Fibroblast of lung (primary cell): ENCODE measurements at places on chromosomes 3 and 15. TPM values are rescaled to one million over a fixed set of nuclear protein-coding genes. Genes with fewer than 3 reads are reported as not detected.

DNA sequence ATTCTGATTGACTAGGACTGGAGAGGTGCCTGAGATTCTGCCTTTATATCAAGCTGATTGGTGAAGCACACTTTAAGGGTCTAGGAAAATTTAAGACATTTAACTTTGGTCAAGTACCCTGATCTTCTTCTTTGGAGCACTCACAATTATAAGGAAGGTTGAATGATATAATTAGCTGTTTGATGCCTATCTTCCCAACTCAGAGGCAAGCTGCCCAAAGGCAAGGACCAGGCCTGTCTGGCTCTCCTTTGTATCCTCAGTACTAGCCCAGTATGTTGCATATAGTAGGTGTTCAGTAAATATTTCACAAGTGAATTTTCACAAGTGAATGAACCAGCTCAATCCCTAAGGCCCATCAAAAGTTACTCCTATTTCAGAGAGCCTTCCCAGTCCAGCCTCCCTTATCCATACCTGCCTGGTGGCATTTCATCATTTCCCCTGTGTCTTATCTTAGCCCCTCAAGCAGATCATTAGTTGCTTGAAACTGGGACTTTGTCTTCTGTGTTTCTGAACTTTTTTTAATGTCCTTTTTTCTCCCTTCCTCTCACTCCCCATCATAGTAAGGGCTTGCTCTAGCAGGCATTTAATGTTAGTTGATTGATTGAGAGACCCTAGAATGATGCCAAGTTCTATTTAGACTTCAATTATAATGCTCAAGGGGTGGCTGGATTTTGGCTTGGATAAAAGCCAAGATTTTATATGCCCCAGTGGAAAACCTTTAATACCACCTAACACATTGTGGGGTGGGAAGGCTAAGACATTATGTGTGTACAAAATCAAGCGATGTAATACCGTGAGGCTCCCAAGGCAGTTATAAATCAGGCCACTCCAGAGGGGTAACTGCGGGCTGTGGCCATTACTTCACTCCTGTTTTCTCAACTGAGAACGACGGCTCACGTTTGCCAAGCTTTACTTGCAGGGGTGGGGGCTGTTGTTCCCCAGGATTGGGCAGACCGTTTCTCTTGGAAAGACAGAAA lies 43.2 kb upstream of the BOC start:
- no peak for DNase-seq

GRCh38 chr15:88954431-88955277 lies 41.5 kb upstream of the MFGE8 start:
- DNase-seq, result peak; percentile 18

GRCh38 chr3:54213907-54214306 lies 91.6 kb downstream of the CACNA2D3 start:
- DNase-seq, result no peak

DNA sequence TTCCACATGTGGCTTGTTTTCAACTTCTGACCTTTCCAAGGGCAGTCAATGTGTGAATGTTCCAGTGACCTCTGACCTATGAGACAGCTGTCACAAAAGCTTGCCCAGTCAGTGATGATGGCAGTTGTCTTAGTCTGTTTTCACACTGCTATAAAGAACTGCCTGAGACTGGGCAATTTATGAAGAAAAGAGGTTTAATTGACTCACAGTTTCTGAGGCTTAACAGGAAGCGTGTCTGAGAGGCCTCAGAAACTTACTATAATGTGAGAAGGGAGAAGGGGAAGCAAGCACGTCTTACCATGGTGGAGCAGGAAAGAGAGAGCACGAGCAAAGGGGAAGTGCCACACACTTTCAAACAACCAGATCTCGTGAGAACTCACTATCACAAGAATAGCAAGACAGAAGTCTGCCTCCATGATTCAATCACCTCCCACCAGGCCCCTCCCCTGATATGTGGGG lies 95.6 kb downstream of the ECT2 start:
- peak; percentile 5 for DNase-seq

DNA sequence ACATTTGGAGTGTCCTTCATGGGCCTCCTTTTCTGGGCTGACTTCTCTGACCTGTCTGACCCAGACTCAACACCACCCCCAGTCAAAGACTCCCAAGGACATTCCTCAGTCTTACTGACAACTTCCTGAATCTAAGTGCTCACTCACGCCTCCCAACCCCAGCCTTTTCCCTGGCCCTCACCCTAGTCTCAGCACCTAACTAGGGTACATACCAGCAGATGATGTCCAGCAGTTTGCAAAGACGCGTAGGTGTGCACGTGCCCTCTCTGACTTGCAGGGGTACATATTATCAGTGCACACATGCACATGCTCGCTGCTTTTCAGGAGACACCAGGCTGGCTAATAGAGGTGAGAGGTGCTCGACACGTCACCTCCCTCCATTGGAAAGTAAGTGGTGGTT lies 38.7 kb upstream of the SLCO2A1 start:
- no peak for DNase-seq

DNA sequence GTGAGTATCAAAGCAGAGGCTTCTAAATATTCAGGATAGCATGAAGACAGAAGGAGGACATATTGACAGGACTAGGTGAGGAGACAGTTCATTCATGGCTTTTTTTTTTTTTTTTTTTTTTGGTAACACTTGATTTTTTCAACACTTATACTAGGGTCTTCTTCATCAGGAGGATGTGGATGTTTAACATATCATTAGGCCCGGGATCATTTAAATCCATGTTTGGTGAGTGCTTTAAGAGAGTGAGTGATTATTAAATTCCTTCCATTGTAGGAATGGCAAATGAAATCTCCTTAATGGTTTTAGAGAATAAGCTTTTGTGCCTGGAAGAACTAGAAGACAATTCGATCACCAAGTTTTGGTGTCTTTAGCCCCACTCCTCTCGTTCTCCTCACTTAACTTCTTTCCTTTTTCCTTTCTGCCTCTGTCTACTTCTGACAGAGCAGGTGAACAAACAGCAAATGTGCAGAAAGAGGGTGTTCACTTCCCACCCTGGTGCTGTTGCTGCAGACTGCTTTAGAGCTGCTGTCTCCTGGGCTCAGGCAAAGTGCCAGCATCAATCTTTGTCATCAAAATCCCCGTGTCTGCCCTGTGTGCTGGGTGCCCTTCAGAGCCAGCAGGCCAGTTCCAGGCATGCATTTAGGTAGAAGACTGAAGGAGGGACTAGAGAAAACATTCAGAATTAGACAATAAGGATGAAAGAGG lies 35.6 kb upstream of the RAB11A start:
- no peak for DNase-seq

GRCh38 chr15:59492389-59493377 lies 54.7 kb downstream of the FAM81A start:
- peak; percentile 71 for DNase-seq

GRCh38 chr3:120864541-120864940 lies 43.5 kb upstream of the STXBP5L start:
- DNase-seq, result no peak

- no peak for DNase-seq
Measured at GRCh38 chr3:101758224-101758623, 20.8 kb upstream of the NXPE3 start.

- peak; percentile 83 for DNase-seq
Measured at GRCh38 chr15:74866090-74866489, 7.1 kb downstream of the SCAMP2 start.

GRCh38 chr15:90529371-90530249 lies at the start of gene CRTC3:
Gene CRTC3 (plus strand): TSS chr15:90529923. CDS start chr15:90530072, 149 bp downstream.
- peak; percentile 60 for DNase-seq

- DNase-seq, result no peak
Measured at GRCh38 chr15:34644851-34645250, 61.4 kb upstream of the GOLGA8B start.

DNA sequence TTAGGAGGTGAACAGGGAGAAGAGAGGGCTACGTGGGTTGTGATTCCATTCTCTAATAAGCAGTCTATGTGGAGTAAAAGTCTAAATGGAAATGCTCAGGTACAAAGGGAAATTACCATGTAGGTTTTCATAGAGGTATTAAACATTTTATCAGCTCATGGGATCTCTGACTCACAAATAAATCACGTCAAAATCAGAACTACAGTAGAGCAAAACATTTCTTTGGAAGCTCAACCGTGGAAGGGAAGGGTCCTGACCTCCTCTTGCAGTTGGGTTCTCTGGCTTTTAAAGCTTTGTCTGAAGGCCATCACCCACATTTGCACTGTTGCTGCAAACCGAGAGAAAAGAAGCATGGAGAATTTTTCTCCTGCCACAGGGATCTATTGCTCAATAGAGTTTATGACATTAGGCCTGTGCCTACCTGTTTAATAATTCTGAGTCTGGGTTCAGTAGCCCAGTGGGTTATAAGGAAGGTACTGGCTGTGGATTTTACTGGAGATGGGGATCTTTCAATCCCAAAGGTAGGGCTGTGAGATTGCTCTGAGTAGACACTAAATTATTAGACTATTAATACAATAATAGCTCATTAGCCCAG lies 24.2 kb upstream of the PGPEP1L start:
- DNase-seq, result no peak

- no peak for DNase-seq
Measured at GRCh38 chr15:88174571-88174970, 82.0 kb downstream of the NTRK3 start.

DNA sequence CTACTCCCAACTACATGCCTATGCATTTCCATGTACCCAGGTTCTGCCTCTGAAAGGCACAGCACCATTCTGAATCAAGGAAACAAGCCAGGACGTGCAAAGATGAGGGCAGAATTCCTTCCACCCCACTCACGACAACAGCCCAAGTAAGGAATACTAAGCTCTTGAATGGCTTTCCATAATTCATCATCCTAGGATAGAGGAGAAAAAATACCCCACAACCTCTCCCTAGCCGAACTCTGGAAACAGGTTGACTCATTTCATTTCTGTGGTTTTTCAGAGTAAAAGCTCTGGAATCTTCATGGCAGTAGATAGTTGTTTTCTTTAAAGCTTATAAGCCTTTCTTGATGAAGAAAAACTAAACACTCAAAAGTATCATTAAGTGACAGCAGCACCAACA lies 77.8 kb downstream of the PDZRN3 start:
- DNase-seq, result peak; percentile 98

DNA sequence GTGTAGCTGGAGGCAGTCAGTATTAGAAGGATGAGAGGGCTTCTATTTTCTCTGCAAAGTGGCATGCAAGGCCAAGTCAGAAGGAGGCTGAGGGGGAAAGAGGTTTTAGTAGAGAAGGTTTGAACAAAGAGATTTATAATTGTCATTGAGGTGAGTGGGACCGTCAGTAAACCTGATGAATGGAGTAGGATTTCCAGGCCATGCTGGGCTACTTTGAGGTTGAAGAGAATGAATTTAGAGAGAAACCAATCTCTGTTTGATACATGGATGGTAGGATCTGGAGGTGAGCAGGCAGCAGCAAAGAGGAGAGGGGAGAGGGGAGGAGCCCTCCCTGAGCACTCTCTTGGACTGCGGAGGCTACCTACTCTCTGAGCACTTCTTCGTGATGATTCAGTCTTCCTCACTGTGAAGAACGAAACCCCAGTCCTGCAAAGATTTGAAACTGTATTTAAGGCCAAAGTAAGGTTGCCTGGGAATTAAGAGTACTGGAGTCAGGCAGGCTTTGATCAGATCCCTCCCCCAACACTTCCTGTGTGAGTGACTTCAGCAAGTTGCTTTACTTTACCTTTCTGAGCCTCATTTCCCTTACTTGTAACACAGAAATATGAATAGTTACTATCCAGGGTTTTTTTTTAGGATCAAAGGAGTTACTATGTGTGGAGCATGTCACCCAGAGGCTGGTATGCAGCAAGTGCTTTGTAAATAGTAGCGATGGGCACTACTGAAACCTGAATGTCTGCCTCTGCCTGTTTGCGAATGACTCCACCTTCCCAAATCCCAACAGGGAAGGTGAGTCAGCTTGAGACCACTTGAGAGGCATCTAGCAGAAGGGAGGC lies 75.8 kb downstream of the RPL39L start:
- peak; percentile 53 for DNase-seq

DNA sequence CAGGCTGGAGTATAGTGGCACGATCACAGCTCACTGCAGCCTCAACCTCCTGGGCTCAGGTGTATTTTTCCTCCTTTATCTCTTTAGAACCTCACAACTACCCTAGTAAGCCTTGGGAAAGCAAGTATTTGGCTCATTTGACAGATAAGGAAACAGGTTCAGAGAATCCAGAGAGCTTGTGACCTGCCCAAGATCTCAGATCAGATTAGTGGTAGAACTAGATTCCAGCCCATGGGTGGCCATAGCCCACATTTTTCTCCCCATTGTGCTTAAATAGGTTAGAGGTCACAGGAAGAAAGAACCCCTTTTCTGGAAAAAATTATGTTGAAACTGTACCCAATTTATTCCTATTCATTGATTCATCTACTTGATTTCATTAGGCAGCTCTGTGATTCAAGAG lies 64.3 kb downstream of the TSC22D2 start:
- DNase-seq, result no peak

- no peak for DNase-seq
Measured at GRCh38 chr15:98382139-98382538, 266.2 kb upstream of the IGF1R start.

- no peak for DNase-seq
Measured at GRCh38 chr15:67106764-67107013, 41.3 kb downstream of the SMAD3 start.

DNA sequence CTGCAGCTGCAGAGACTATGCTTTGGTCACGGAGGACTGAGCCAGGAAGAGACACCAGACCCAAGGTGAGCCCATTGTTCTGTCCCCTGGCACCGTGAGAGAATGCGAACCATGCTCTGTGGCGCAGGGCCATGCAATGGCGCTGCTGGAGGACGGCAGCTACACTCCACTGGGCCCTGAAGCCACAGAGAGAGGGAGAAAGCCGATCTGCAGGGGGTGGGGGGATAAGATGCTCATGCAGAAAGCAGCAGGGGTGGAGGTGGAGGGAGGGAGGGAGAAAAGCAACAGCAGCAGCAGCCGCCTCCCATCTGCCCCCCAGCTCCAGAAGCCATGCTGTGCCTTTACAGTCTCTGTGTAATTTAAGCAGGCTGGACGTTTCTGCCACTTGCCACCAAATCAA lies 5.3 kb downstream of the BDH1 start:
- DNase-seq, result no peak

The CHRNA7 gene
- total RNA-seq, result 0.17 and 0.26 TPM in 2 replicates

The TRAT1 gene
- not detected in 2 replicates for total RNA-seq

The PYGO1 gene
- 7.7 and 10.1 TPM in 2 replicates for total RNA-seq

The WDR93 gene
- total RNA-seq, result under 0.01 and 0.17 TPM in 2 replicates

The CFAP161 gene
- total RNA-seq, result 0.17 and 0.26 TPM in 2 replicates

The CGNL1 gene
- total RNA-seq, result 4.4 and 6.1 TPM in 2 replicates

The TMEM40 gene
- total RNA-seq, result under 0.01 TPM in 1 of 2 replicates, not detected in the other

The CYP19A1 gene
- 2.3 and 3.9 TPM in 2 replicates for total RNA-seq

The TMCO5A gene
- not detected in 2 replicates for total RNA-seq

The GOLGA6L4 gene
- 1.5 TPM in 2 replicates for total RNA-seq

The DALRD3 gene
- total RNA-seq, result 53.4 and 70.2 TPM in 2 replicates

The PML gene
- 16.4 and 34.0 TPM in 2 replicates for total RNA-seq

The ZNF385D gene
- 0.77 and 0.83 TPM in 2 replicates for total RNA-seq
